Hypothalamus (tissue), 51 donors: ENCODE measurements at places on chromosomes 13 and 19.
A peak's percentile ranks its signal among the peaks of the same experiment; 100 is the strongest.

DNA sequence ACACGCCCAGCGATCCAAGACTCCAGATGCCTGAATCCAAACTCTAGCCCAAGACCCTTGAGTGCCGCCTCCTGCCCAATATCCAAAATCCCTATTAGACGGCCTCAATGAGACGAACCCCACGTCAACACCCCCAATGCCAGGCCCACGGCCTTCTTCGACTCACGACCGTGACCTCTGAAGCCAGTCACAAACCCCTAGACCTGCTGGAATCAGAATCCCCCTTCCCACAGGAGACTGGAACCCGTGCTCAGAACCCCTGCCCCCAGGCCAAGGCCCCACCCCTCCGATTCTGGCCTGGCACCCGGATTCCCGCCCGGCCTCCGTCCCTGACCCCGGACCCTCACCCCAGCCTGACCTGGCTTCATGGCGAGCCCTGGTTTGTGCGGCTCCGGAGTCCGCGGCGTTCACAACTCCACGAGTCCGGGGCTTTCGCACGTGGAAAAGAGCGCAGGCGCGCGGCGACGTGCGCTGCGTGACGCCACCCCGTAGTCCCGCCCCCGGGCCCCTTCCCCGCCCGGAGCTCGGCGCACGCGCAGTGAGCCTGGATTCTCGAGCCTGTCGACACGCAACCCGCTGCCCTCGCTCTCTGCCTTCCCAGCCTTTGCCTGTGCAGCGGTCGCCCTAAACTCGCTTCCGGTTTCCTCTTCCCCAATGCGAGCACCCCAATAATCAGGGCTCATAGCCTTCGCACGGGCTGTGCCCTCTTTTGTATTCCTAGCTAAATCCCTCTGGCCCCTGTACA lies at the start of gene FBL:
Gene FBL, minus strand, starts transcription at position 447 of the 745 bp plus-strand sequence. Its CDS starts 79 bp downstream, at position 368.
- DNase-seq = peak; percentile 88

- no peak for DNase-seq
Observed at GRCh38 chr13:29165840-29166239, 345.7 kb downstream of the MTUS2 start.

GRCh38 chr19:38076337-38076736 lies 147.7 kb downstream of the DPF1 start:
- no peak for DNase-seq

GRCh38 chr19:35498984-35499527 lies 8.8 kb upstream of the KRTDAP start:
- DNase-seq = no peak

DNA sequence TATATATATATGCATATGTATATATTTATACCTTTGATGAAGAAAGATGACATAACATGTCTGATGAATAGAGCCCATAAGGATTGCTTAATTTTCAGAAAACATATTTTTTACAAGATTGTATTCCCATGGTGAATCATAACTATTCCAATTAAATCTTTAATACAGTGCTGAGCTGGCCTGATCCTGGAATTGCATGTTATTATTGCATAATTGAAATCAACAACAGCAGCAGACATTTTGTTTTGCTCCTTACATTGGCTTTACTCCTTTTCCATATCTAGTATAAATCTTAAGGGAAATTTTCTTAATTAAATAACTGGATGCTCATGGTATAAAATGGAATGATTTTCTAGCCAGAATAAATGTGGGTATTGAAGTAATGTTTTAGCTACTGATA lies 22.0 kb downstream of the POSTN start:
- no peak for DNase-seq

- no peak for DNase-seq
Observed at GRCh38 chr19:51751655-51752054, at the start of gene FPR1. Gene FPR1 (minus strand): TSS chr19:51751878. CDS start chr19:51746994, 4,884 bp downstream.

- no peak for DNase-seq
Observed at GRCh38 chr13:94525781-94526180, 46.3 kb upstream of the DCT start.

GRCh38 chr19:33745297-33745696 lies 51.4 kb upstream of the KCTD15 start:
- no peak for DNase-seq

GRCh38 chr19:35292421-35293362 lies 731 bp downstream of the MAG start:
- DNase-seq = no peak

DNA sequence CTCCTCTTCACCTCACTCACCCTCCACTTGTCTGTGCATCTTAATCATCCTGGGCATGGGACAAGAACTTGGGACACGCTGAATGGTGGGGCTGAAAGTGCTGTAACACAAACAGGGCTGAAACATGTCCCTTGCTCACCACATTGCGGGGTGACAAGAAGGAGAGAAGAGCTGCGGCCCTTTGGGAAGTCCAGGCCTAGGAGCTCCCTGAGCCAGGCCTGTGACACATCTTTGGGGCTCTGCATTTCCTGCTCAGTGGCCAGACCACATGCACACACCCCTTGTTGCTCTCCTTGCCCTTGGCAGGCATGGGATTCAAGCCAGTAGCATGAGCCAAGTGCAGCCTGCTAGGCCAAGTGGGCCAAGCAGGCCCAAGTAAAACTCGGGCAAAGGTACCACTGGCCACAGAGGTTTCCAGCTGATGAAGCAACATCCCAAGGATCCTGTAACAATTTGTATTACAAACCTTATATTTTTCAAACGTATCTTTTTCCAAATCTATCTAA lies 1384.3 kb upstream of the PCDH20 start:
- DNase-seq = no peak
